ENCODE measurements at places on chromosomes 16 and 17.
A peak's percentile ranks its signal among the peaks of the same experiment; 100 is the strongest.

DNA sequence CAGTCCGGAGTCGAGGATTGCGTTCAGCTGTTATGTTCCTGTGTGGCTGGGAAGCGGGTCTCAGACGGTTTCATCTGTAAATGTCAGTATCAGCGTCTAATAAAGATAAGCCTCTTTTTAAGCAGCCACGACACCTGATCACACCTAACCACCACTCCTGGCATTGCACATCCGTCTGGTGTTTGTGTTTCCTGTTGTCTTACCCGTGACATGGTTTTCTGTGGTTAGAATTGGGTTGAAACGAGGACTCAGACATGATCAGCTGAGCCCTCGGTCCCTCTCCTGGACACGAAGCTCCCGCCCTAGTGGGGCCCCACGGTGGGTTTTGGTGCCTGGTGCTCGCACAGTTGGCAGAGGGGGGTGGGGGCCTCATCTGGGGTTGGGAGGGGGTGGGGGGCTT, 18.3 kb downstream of the CPNE7 start:
- peak; percentile 71 for DNase-seq

GRCh38 chr17:28147017-28147416, 104.5 kb downstream of the NLK start:
- DNase-seq = no peak

DNA sequence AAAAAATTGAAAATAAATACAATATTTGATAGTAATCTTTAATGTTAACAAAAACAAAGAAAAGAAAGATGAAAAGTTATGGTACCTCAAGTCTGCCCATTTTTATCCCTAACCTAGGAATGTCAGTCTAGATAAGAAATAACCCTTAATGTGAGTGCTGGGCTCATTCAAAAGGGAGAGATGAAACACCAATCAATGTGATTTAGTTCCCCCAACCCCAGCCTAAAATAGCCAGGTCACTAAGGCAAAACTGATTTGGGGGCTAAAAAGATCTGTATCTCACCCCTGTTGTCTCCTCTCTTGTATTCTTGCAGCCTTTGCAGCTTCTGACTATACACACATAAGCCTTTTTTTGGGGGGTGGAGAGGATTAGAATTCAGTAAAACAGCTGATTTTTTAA, 3.2 kb upstream of the IGF2BP1 start:
- no peak for DNase-seq

GRCh38 chr17:50123649-50124349, 6.2 kb downstream of the SAMD14 start:
- DNase-seq = no peak

GRCh38 chr16:72977127-72977526, 70.8 kb downstream of the ZFHX3 start:
- no peak for DNase-seq

DNA sequence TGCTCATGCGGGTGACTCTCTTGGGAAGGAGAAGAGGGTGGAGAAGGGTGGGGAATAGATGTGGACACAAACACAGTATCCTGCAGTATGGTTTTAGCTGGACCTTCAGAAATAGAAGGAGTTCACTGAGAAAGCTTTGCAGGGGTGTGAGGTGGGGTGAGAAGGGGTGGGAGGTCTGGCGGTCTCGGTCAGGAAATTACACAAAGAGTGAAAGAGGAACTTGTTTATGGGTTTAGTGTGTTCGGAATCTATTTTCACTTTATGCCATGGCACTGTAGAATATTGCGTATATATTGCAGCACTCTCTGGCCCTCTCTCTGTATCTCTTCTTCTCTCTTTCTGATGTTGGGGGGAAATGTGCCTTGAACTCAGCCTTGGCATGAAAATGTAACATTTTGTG, 148.2 kb upstream of the GOT2 start:
- no peak for DNase-seq

- DNase-seq = no peak
Observed at GRCh38 chr17:17385491-17385890, 82.3 kb downstream of the NT5M start.

DNA sequence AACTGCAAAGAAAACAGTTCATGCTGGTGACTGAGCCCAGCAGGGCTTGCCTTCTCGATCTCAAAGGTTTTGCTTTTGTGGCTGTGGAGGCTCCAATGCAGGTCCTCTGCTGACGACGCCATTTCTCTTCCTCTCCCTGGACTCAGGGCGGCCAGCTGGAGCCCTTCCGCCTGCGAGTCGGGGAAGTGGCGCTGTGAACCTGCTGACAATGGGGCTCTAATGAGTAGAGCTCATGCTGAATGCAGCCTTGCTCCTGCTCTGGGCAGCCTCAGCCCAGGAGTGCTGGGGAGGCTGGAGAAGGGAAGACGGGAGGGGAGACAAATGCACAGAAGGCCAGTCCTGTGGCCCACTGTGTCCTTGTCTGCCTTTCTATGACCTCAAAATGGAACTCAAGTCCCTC, 43.8 kb downstream of the VAC14 start:
- DNase-seq = no peak

DNA sequence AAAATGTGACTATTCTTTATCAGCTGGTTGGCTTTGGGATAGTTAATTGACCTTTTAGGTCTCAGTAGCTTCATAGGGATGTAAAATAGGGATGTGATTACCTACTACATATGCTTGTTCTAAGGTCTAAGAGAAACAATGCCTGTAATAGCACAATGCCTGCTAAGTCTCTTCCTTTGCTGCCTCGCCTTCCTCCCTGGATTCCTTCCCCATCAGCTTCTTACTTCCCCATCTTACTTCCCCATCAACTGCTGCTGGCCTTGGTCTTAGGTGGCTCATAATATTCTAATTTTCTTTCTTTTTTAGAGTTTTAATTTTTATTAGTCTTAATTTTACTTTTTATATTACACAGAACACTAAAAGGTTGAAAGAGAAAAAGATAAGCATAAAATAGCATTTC, 59.2 kb upstream of the GOT2 start:
- DNase-seq = no peak

GRCh38 chr16:62256406-62256805, 220.2 kb upstream of the CDH8 start:
- no peak for DNase-seq

GRCh38 chr16:51163894-51164566, 13.0 kb upstream of the SALL1 start:
- no peak for DNase-seq

- no peak for DNase-seq
Observed at GRCh38 chr17:42683407-42684034, 1.2 kb downstream of the CNTNAP1 start.

DNA sequence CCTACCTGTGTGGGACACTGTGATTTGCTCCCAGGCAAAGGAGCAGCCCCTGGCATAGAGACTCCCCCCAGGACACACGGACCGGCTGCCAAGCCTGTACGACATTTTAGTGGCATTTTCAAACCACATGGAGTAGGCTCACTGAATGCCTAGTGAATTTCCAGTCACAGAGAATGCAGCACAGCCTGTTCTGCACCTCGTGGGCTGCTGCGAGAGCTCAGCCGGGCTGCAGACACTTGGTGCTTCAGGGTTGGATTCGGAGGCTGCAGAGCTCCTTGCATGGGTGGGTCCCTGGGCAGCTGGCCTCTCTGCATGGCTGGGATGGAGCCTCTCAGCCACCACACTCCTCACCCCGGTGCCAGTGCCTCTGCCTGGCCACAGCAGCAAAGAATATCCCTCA, 51.2 kb upstream of the HNF1B start:
- no peak for DNase-seq

- DNase-seq = no peak
Observed at GRCh38 chr17:14604591-14605266, 303.8 kb downstream of the HS3ST3B1 start.

DNA sequence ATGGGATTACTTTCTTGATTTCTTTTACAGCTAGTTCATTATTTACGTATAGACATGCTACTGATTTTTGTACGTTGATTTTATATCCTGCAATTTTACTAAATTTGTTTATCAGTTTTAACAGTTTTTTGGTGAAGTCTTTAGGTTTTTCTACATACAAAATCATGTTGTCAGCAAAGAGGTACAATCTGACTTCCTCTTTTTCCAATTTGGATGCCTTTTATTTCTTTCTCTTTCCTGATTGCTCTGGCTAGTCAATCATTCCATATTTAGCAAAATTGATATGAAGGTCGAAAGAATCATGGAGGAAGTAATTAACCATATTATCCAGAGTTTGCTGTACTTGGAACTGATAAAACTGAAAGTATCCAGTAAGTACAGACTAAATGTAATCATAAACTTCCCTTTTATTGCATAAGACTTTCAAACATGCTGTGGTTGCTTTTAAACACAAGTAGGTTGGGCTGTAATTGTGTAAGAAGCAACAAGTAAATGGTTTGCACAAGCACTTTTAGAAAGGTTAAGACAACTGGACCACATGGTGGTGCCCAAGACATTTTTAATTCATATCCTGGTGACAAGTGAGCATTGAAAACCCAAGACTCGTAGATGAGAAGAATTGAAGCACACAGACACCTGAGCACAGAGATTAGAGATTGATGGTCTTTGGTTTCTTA, 8.4 kb downstream of the GDE1 start:
- DNase-seq = no peak

DNA sequence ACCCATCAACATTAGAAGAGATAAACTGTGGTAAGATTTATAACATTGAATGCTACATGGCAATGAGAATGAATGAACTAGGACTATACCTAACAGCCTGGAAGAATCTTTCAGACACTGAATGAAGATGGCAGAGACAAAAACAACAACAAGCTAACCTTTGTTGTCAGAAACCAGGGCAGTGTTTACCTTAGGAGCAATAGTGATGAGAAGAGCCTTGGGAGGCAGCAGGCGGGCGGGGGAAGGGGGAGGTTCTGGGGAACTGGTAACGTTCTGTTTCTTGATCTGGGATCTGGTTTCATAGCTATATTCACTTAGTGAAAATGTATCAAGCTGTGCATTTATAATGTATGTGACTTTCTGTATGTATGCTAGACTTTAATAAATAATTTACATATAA, 139.0 kb upstream of the TNRC6C start:
- DNase-seq = no peak

DNA sequence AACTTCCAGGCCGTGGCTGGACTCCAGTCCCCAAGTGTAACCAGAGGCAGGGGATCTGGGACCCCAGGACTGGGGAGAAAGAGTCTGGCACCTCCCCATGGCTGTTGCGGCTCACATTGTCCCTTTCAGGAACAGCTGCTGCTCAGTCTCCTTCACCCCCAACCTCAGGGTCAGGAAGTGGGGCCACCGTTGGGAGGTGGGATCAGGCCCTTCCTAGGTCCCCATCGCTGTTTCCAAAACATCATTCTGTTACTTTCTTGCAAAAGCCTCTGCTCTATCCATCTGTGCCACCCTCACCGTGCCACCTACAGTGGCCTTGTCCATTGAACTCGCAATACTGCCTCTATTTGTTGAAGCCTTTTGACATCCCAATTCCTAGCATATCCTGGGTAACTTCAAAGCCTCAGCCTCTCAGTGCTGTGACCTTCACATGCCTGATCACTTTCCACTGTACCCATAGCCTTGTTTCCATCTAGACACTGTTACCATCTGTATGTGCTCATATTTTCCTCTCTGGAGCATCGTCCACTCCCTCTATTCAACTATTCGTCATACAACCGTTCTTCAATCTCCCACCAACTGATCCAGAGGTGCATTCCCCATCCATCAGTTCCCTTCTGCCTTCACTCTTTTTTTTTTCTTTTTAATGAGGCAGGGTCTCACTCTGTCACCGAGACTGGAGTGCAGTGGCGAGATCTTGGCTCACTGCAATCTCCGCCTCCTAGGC, 15.0 kb upstream of the SRCIN1 start:
- no peak for DNase-seq

- no peak for DNase-seq
Observed at GRCh38 chr17:36505171-36505570, 18.7 kb downstream of the ZNHIT3 start.

DNA sequence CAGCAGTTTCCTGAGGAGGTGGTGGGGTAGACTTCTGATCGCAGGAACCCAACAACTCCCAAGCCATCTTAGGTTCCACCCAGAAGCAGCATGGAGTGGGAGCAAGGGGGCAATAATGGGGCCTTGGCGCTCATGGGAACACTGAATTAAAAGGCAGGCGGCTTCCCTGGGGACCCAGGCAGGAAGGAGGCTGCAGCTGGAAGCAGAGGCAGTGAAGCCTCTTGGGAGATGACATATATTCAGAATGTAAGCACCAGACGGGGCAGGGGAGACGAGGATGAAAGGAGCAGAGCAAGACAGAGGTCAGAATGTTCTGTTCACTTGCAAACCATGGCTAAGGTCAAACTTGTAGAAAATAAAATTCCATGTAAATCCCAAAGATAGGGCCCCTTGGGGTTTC, 2.9 kb downstream of the HIGD1B start:
- no peak for DNase-seq

- DNase-seq = no peak
Observed at GRCh38 chr17:36602030-36602748, 806 bp downstream of the MRM1 start.

GRCh38 chr17:8879410-8879809, 11.9 kb upstream of the PIK3R6 start:
- DNase-seq = no peak

- peak; percentile 81 for DNase-seq
Observed at GRCh38 chr16:17368951-17369350, 101.8 kb downstream of the XYLT1 start.

DNA sequence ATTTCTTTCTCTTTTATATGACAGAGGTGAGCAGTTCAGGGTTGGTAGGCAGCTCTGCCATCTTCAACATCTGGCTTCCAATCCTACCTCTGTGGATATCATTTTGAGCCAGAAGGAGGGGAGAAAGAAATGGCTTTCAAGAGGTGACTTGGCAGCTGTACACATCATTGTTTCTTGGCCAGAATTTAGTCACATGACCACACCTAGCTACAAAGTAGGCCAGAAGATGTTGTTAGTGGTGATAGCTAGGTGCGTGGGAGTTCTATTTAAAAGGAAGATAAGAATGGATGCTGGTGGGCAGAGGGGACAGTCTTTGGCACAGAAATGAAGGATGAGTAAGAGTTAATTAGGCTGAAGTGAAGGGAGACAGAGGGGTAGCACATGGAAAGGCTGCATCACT, 29.2 kb upstream of the MPHOSPH6 start:
- DNase-seq = no peak

DNA sequence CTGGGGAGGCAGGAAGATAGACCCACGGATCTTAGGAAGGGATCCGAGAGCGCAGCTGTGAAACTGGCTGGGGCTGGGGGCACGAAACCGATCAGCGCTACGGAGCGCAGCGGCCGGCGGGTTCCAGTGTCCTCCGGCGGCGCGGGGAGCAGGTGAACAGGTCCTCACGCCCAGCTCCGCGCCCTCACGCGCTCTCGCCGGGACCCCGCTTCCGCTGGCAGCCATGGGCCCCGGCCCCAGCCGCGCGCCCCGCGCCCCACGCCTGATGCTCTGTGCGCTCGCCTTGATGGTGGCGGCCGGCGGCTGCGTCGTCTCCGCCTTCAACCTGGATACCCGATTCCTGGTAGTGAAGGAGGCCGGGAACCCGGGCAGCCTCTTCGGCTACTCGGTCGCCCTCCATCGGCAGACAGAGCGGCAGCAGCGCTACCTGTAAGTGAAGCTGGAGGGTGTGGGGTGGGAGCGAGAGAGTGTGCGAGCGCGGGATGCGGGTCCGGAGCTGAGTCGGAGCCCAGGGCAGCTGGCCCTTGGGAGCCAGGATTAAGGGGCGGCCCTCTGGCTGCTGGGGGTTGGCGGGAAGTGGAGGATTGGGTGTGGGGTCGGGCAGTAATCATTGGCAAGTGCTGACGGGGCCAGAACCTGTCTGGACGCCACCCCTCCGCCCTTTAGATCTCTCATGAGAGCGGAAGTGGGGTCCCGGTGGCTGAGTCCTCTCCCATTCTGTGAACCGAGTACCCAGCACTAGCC, 479 bp downstream of the ITGA3 start:
- DNase-seq = peak; percentile 48

GRCh38 chr17:66976781-66977201, 12.3 kb downstream of the CACNG4 start:
- no peak for DNase-seq

- DNase-seq = peak; percentile 98
Observed at GRCh38 chr17:68457539-68458259, 403 bp upstream of the WIPI1 start.

- peak; percentile 61 for DNase-seq
Observed at GRCh38 chr16:68074850-68075555, 10.2 kb upstream of the NFATC3 start.
